ENCODE measurements at places on chromosomes 4 and X.

DNA sequence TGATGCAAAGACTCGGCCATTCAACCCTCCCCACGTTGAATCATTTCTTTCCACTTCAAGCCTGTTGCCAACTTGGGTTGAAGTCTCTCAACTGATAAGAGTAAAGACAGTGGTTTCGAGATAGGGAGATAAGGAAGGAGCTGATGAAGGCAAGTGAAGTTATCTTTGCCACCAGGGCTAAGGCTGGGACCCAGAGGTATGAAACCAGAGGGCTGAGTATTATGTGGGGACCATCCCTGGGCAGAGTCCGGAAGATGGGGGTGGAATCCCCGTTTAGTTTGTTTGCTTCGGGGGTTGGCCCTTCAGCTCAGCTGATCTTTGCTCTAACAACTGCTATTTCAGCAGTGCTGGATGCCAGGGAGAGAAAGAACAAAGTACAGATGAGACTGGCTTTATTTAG, 2.3 kb upstream of the XPNPEP2 start:
- DNase-seq, result no peak

DNA sequence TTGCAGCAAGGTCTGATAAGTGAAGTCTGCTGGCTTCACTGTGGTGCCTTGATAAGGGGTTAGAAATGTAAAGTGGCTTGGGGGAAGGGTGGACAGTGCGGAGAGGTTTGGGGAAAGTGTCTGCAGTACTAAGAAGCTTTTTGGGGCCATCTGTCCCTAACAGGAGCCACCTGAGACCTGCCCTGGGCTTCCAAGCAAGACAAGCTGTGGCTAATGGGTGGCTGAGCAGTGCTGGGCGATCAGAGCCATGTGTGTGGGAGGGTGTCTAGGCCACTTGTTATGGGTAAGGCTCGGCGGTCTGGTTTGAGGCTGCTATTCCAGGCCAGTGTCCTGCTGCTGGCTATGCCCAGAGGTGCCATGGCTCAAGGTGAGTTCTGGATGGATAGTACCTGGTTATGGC, 185.4 kb upstream of the MTMR8 start:
- DNase-seq, result no peak

- no peak for DNase-seq
Observed at GRCh38 chr4:130074096-130074495, 978.1 kb downstream of the C4orf33 start.

GRCh38 chr4:105059337-105059736, 87.3 kb upstream of the TET2 start:
- DNase-seq, result peak; percentile 28

- DNase-seq, result peak; percentile 76
Observed at GRCh38 chr4:47145630-47146029, 114.3 kb downstream of the GABRB1 start.

DNA sequence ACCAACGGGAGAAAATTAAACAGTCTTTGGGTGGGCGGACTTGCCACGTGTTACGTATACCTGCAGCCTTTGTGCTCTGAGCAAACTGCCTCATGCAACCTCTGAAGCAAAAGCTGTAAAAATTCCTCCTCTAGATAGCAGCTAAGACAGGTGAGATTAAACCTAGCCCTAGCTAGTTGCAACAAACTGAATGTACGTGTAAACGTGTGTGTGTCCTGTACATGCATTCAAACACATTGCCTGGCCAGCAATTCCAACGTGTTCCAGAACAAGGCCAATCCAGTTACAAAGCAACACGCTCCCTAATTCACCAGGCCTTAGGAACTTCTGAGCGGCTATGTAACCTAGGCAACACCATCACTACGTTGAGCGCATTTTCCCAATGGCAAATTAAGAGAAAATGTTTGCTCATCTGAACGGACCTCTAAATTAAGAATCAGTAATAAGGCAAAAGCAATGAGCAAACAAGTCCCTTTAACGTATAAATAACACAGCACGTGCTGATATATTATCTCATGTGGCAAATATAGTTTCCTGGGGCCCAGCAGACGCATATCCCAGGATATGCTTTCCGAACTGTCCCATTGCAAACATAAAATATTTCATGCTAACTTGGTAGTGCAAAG, 792 bp downstream of the PPID start:
- peak; percentile 59 for DNase-seq

DNA sequence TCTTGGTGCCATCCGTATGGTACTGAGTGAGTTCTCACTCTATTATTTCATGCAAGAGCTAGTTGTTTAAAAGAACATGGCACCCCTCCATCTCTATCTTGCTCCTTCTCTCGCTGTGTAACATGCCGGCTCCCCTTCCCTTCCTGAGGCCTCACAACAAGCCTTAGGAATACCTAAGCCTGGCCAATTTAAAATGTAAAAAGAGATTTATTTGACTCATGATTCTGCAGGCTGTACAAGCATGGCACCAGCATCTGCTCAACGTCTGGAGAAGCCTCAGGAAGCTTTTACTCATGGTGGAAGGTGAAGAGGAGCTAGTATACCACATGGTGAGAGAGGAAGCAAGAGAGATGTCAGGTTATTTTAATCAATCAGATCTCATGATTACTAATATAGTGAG, 90.4 kb upstream of the NUDT10 start:
- DNase-seq, result no peak

- DNase-seq, result no peak
Observed at GRCh38 chr4:86356425-86357210, 3.2 kb downstream of the MAPK10 start.

- peak; percentile 38 for DNase-seq
Observed at GRCh38 chrX:39309018-39309635, 507.9 kb downstream of the MID1IP1 start.

DNA sequence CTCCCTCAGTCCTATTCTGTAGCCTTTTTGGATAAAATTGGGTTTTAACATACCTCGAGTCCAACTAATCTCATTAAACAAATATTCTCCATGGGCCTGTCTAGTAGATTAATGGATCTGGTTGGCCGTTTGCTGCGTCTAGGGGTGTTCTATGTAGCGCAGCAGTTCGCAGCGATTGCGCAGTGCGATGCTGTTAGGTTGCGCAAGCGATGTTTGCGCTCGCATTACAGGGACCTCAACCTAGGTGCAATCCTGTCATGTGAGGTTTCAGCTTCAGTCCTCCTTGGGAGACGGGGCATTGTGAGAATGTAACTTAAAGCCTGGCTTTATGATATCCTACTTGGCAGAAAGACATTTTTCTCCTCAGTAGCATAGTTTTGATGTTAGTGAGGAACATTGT, 14.0 kb downstream of the OGT start:
- no peak for DNase-seq

DNA sequence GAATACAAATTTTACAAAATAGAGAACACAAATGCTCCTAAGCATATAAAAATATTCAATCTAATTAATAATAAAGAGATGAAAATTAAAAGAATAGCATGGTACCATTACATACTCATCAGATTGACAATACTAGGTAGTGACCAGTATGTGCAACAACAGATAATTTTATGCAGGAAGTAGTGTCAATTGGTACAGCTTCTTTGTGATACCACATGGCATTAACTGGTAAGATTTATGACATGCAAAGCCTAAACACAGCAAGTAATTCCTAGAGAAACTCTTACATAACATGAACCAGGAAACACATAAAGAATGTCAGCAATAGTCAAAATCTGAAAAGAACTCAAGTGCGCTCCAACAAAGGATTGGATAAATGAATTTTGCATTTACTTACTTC, 26.3 kb downstream of the CXCL2 start:
- no peak for DNase-seq

GRCh38 chr4:20565075-20565721, 135.1 kb upstream of the PACRGL start:
- DNase-seq, result peak; percentile 47

DNA sequence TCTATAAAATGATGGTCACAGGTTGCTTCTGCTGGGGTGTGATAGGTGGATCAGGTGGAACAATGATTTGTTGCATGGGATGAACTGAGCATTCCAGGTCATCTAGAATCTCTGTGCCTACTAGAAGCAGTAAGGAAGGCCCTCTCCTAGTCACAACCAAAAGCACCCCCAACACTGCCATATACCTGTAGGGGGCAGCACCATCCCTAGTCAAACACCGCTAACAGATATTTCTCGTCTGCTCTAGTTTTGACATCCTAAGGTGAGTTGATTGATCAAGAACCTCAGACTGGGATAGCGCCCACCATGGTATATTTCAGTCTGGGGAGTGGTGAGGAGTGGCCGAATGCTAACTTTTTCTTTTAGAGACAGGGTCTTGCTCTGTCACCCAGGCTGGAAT, 160.2 kb downstream of the NHS start:
- DNase-seq, result peak; percentile 56

DNA sequence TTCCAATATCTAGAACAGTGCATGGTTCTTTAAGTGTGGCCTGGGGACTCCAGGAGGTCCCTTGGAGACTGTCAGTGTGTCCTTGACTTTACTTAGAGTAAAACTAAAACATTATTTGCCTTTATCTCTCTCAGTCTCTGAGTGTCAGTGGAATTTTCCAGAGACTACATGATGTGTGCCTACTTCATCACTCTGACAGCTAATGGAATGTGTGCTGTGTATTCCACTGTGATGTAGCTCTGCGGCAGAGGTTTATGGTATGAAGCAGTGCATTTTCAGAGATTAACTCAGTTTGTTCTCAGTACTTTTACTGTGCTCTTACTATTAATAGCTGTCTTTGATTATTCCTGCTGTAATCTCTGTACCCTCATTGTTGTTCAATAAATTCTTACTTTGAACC, 85.6 kb downstream of the MANBA start:
- peak; percentile 38 for DNase-seq

GRCh38 chr4:101187841-101188240, 159.5 kb downstream of the PPP3CA start:
- no peak for DNase-seq

DNA sequence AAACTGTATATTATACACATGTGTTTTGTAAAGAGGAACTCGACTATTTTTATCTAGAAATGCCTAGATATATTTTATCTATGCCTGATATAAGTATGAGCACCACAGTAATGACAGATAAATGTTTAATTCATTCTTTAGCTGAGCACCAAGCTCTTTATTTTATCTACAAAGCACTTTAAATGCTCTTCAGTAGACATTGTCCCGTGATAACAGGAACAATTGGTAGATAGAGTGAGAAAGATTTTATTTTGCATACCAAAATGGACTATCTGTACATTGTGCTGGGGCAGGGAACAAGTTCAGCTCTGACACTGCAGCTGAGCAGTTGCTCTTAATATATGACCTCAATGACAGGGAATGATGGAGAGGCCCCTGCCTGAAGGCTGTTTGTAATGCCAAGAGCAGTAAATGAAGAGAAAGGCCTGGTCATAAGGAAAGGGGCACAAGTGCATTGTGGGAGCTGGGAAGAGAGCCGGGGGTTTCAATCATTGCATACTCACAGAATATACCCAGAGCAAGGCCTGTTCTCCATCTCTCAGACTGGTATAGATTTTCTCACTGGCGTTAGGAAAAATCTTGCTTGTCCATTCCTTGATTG, 57.3 kb downstream of the SEPTIN11 start:
- no peak for DNase-seq

DNA sequence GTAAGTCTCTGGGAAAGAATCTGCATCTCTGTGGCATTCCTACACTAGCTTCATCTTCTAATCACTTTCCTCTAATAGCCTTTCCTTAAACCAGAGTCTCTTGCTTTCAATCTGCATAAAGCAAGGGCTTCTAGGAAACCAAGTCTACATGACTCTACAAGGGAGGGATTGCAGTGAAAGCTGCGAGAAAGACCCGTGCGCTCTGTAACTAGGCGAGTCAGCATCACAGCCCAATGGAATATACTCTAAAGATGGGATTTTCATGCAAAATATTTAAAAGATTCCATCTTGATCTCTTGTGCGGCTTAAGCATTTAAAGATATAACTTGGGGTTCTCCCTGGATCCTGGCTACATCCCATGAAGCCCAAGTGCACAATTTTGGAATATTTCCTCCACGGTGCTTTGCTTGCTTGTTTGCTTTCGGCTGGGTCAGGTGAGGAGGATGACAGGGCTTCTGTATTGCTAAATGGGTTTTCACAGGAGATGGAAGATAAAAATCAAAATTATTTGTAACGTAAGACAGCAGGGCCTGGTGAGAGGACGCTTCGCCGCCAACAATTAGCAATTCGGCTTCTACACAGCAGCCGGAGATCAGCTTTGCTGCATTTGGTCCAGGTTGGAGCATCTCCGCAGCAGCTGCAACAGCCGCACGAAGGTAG, 687 bp upstream of the GRIA2 start:
- no peak for DNase-seq

DNA sequence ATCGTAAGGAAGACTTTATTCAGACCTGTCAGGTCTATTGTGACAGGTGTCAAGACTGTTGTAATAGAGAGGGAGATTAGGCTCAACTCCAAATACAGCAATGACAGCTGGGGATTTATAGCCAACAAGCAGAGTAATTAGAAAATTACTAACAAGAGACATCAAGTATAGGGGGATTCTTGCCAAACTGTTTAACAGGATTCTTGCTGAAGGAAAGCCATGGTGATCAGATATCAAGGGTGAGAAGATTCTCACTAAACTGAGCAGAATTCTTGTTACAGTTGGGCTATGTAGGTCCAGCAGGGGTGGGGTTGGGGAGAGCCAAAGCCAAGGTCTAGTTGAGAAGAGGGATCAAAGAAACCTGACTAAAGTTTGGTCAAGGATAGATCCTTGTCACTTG, 461.0 kb upstream of the GALNT7 start:
- DNase-seq, result no peak

DNA sequence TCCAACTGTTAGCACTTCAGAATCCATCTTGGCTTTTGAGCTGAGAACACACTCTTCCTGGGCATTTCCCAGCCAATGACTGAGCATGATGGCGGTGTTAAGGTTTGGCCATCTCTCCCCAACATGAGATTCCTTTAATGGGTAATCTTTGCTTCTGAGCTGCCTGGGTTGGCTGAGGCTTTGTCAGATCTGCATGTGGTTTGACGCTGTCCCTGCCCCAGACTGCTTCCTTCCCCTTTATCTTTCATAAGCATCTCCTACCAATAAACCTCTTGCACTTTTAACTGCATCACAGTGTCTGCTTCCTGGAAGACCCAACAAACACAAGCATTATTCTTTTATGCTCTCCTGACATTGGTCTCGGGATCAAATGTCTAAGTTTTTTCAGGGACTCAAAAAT, 31.5 kb upstream of the DIPK2B start:
- DNase-seq, result no peak

DNA sequence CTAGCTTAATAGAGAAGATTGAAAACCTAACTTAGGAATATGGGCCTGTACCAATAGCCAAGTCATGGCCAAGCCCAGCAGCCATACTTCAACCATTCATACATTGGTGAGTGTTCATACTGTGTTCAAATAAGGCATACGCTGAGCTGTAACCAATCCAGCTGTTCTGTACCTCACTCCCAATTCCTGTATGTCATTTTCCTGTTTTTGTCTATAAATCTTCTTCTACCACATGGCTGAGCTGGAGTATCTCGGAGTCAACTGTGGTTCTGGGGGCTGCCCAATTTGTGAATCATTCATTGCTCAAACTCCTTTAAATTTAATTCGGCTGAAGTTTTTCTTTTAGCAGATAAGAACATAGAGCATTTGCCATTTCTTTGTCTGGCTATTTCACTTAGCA, 195.3 kb upstream of the ANKRD50 start:
- peak; percentile 70 for DNase-seq

- peak; percentile 5 for DNase-seq
Observed at GRCh38 chr4:104494822-104495559, at the start of gene CXXC4. TSS of gene CXXC4 (minus strand) at chr4:104494894. CDS start at chr4:104491802, 3,092 bp downstream.
